ENCODE measurements at places on chromosomes 4 and X.

- DNase-seq = no peak
These were observed 3.8 kb downstream of the PLAC1 start for GRCh38 chrX:134654398-134655012.

DNA sequence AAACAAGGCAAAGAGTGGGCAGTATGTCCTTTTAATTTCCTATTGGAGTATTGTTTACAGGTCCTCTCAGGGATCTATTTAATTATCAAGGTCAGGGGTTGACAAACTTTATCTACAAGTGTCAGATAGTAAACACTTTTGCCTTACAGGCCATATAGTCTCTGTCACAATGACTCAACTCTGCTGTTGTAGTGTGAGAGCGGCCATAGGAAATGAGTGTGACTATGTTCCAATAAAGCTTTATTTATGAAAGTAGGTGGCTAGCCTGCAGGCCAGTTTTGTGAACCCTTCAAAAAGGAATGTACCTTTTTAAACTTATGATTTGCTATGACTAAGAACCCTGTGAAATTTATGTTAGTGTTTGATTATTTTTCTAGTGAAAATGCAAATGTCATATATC is 156.1 kb downstream of the GPAT3 start:
- DNase-seq = no peak

DNA sequence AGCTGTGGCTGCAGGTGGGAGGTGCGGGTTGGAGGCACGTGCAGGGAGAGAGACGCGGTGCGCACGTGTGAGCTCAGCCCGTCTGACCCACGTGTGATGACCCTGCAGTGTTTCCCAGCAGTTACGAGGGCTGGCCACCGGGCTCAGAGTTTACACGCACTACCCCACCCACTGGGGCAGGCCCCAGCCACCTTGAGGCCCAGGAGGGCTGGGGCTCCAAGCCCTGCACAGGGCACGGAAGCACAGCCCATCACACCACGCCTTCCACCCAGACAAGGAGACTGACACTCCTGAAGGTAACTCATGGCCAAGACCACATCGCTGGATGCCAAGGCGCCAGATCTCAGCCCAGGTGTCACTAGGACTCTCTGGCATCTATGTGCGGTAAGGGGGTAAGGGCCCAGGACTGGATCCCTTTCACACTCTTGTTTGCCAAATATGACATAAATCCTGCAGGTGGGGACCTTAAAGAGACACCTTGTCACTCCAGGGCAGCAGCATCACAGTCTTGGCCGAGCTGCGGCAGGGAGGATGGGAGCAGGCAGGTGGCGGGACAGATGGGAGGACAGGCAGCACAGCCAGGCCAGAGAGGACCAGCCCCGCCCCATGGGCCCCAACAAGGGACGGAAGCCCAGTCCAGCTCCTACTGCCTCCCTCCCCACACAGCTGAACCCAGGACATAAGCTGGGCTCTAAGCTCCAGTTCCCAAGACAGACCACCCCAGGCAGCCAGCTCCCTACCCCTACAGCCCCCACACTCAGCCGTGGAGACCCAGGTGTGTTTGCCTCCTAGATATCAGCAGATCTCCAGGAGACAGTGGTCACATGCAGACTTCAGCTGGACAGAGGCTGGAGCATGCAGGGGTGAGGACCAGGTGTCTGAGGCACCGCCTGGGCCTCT is 56.8 kb downstream of the ZFYVE28 start:
- DNase-seq = no peak

- no peak for DNase-seq
These were observed 66.0 kb upstream of the RLIM start for GRCh38 chrX:74680391-74680790.

- DNase-seq = no peak
These were observed 213.4 kb upstream of the S100G start for GRCh38 chrX:16436348-16437188.

Measured in brain pericyte (primary cell).